CD4-positive, alpha-beta T cell treated with Interleukin-15 for 4 hours (primary cell): ENCODE measurements at places on chromosomes 1 and 21.

GRCh38 chr1:1212780-1213344, 1.1 kb downstream of the TNFRSF4 start:
- no peak for DNase-seq

DNA sequence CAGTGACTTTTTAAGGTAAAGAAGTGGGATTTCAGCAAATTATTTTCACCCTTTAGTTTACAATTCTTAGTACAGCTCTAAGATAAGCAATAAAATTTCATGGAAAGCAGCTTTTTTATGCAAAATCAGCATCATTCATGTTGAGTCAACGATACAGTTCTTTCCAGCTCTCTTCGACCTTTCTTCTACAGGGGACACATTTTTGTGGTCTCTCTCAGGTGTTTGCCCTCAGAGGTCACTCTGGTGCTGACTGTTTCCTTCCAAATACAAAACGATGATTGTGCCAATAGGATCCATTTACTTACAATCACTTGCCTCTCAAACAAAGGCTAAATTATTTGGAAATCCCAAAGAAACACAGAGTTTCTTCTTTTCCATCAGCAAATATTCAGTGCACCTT, 51.0 kb downstream of the PSMG1 start:
- no peak for DNase-seq

DNA sequence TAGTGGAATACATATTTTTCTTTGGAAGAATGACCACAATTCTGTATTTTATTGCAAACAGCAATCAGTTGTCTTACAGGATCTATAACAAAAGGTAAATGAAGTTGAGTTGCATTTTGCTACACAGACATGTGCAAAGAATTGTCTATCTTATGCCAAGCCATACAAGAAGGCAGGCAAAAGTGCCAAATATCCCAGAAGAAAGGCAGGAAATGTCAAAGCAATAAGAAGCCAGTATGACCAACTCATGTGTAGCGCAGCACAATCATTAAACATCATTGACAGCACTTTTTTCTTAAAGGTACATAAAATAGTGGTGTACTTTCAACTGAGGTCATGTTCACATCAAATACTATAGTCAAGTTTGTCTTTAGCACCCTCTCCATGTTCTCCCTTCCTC, 42.7 kb downstream of the NIBAN1 start:
- DNase-seq, result no peak

DNA sequence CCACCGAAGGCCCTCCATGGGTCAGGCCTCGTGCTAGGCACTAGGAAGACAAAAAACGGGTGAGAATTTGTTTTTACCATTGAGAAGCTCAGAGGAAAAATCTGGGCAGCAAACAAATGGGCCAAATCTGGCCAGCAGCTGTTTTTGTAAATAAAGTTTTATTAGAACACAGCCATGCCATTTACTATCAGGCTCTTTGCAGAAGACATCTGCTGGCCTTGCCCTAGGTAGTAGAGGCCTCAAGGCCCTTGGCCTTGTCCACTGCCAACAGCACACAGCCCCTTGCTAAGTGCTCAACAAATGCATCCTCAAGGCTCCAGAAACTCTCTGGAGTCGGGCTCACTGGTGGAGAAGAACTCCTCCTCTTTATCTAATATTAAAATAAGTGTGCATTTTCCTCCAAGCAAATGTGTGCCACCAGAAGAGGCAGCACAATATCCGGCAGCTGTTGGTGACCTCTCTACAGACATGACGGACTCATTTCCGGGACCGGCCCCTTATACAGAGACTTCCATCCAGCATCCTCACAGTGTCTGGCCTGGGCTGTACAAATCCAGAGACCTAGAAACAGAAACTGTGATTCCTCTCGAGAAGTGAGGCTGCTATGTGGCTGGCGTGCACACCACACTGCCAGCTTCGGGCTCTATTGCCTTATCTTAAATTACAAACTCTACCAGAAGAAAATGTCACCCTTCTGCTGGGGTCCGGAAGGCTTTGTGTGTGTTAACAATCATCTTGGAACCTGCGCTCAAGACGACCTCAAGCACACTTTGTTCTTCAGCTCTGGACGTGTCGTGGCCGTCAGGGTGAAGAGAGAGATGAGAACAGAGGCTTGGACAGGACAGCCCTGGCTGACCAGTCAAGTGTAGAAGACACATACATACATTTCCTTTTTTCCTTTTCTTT, 203.9 kb downstream of the TOMM20 start:
- no peak for DNase-seq

GRCh38 chr1:187891993-187892682, 1063.4 kb downstream of the PLA2G4A start:
- DNase-seq, result no peak

DNA sequence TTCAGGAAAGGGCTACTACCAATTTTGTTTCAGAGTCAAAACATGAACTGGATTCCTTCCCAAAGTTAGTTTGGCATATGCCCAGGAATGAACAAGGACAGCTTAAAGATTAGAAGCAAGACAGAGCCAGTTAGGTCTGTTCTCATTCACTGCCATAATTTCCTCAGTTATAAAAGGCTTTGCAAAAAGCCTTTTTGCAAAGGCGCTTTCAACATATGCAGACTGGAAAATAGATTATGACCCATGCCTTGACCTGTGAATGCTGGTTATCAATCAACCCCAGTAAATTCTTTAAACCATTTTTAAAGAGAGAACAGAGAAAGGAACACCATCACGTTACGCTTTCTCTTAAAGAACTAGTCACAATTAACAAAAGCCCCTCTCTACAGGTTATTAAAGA, 1.7 kb upstream of the FRRS1 start:
- no peak for DNase-seq

- no peak for DNase-seq
Measured at GRCh38 chr1:213279410-213279809, 228.4 kb downstream of the RPS6KC1 start.

GRCh38 chr1:220798338-220798737, 11.6 kb downstream of the MTARC1 start:
- no peak for DNase-seq

DNA sequence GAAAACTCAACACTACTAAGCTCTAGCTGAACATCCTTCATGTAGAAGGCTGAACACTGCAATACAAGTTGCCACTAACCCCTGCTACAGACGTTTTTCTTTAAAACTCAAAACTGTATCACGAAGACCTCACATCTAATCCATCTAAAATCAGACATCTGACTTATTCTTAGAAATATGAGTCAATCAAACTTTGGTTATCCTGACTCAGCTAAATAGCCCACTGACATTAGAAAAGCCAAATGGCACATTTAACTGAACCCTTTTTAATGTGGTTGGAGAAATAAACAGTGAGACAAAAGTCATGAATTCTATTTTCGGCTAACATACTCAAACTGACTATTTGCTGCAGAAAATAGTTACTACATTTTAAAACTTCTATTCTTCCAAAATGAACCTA, 35.6 kb downstream of the WLS start:
- DNase-seq, result no peak

GRCh38 chr1:25502957-25503356, 40.4 kb upstream of the LDLRAP1 start:
- DNase-seq, result no peak

DNA sequence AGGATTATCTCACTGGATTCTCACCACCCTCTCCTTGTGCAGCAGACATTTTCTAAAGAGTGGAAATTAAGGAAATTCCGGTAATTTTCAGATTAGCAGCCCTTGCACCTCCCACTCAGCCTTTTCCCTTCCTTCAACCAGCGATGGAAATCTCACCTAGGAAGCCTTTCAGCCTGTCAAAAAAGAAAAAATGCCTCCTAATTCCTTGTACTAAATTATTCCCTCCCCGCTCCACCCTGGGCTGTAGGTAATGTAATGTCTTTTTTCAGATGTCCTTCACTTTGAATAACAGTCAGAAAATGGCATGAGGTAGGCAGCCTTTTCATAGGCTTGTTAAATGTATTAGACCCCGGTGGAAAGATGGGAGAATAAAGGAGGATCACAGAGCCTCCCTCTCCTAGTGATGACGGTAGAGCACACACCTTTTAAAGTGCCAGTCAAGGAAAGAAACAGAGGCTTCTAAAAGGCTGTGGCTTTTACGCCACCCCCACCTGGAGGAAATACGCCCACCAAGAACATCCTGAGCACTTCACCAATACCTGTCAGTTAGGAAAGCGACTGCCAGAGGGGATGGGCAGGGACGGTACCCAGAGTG, 62.8 kb upstream of the NEK2 start:
- DNase-seq, result no peak

DNA sequence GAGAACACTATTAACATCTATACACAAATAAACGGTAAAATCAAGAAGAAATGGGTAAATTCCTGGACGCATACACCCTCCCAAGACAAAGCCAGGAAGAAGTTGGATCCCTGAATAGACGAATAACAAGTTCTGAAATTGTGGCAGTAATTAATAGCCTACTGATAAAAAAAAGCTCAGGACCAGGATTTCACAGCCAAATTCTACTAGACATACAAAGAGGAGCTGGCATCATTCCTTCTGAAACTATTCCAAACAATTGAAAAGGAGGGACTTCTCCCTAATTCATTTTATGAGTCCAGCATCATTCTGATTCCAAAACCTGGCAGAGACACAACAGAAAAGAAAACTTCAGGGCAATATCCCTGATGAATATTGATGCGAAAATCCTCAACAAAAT, 70.7 kb upstream of the FMO3 start:
- no peak for DNase-seq

DNA sequence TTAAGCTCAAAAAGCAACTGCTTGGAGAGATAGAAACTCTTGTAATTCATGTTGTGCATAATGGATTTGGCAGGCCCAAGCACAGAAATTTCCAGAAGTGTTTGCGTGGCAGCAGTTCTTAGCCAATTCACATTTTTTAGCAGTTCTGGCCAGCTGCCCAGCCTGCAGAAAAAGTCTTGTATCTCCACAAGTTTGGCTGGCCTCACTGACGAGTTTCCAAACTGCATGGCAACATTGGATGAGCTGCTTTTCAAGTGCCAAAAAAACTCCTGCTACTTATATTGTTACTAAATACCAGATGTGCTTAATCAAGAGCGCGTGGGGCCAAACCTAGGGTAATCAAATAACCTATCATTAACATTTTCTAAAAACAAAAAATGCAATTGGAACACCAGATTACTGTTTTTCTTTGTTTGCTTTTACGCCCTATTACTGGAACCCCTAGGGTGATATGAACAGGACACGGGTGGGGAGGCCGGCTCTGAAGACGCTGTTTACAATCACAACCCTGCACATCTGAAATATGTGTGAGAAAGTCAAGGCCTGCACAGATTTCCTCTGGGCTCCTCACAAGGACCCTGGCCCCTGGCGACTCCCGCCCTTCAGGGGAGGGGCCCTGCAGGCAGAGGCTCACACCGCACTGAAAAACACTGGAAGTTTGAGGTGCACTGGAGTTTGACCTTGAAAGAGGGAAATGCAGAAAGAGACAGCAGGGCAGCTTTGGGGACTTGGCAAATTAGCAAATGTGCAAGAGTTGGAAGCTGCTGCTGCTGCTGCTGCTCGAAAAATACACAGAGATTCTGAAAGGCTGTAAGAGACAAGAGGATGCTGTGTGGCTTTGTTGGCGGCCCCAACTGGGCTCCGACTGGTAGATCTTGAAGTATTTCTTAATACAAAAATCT, 55.2 kb upstream of the TARBP1 start:
- no peak for DNase-seq

GRCh38 chr1:178551940-178552339, 39.0 kb downstream of the TEX35 start:
- no peak for DNase-seq

DNA sequence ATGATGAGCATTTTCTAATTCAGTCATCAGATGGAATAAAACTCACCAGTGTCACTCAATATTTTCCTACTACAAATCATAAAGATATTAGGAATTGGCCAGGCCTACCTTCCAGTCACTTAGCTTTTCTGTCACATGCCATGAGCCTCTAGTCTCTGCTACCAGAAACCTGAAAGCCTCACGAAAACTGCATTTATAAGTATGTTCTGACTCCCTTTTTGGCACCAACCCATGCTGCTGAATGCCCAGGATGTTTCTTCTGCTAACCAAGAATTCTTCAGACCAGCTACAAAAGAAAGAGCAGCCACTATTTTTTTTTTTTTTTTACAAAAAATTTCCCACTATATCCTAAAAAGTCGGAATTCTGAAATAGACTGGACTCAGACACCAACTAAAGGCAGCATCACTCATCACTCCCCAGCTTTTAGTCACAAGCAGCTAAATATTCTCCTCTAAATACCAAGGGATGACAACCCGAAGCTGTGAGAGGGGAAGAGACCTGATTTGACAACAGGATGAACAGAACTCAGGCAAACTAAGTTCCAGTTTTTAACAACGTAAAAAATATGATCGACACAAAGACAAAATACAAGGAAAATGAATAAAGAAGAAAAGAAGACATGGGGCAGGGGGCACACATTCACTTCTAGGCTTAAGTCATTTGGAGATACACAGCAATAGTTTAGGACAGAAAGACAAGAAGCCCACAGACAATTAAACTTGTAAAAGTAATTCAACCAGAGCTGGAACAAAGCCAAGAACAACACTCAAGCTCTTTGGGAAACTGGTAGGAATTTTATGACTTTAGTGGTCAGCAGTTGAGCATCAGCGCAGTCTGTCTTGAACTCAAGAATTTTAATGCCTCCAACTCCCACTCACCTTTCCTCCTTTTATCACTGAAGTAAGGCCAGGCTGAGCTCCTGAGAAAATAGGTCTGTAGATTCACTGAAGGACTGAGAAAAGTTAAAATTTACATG, 1.7 kb downstream of the DCAF8 start:
- no peak for DNase-seq

DNA sequence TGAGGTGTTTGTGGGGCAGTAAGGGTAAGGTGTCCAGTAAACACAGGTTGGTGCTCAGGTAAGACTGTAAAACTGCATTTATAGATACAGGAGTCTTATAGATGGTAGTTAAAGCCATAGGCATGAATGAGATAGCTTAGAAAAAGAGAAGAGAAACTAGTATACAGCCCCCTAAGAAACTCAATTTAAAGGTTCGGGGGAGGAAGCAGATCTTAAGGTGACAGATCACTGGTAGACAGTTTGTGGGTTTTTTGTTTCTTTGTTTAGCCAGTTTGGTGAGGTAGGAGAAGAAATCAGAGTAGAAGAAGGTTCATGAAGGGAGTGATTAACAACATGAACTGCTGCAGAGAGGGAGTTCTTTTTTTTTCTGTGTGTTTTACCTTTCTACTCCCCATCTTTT, 6.1 kb upstream of the AGO3 start:
- no peak for DNase-seq

- no peak for DNase-seq
Measured at GRCh38 chr1:22225858-22226589, 83.1 kb upstream of the WNT4 start.

- DNase-seq, result no peak
Measured at GRCh38 chr1:77218477-77219165, 609 bp downstream of the PIGK start.

DNA sequence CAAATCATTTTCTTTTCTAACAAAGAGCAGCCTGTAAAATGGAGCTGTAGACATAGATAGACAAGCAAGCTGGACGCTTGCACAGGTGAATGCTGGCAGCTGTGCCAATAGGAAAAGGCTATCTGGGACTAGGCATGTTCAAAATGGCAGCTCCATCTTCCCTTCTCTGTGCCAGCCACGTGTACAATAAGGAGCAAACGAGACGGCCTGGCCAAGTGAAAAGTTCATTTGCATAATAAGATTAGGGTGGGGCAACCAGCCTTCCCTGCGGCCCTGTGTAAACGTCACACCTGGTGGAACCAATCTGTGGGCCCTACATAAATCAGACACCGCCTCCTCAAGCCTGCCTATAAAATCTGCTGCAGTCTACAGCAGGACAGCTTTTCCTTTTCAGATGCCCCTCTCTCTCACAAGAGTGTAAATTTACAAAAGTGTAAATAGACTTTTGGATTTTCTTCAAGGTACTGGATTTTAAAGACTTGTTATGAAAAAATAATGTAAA, 16.6 kb upstream of the EDEM3 start:
- no peak for DNase-seq

GRCh38 chr1:186575348-186575747, 104.9 kb downstream of the PTGS2 start:
- no peak for DNase-seq
